ENCODE measurements at places on chromosomes 6 and 20.

GRCh38 chr20:57957411-57958049 lies 247.7 kb upstream of the PMEPA1 start:
- DNase-seq = no peak

- no peak for DNase-seq
These were observed 82.3 kb downstream of the CD164 start for GRCh38 chr6:109299776-109300564.

DNA sequence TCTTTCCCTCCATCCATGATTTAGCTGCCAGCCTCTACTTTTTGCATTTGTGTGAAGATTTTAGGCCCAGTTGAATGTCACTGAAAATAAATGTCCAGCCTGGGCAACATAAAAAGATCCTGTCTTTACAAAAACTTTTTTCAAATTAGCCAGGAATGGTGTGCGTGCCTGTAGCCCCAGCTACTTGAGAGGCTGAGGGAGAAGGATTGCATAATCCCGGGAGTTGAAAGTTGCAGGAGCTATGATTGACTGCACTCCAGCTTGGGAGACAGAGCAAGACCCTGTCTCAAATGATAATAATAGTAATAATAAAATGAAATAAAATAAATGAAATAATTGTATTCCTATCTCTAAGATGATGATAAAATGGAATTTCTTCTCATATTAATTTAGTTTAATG lies 5.0 kb upstream of the GFOD1 start:
- no peak for DNase-seq

DNA sequence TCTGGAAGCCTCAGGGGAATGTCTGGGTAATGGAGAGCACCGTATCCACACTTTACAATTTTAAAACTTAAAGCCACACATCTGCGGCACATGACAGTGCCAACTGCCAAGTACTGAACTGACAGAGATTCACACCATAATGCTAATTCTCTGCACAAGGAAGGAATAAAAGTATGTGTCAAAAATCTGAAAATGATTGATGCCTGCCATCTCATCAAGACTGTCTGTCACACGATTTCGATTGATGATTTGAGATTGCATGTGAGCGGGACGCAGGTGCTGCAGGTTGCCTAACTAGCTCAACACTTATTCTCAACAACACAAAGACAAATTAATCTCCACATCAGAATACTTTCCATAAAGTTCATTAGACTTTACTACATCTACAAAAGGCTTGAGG lies 391.2 kb downstream of the PRKN start:
- no peak for DNase-seq

DNA sequence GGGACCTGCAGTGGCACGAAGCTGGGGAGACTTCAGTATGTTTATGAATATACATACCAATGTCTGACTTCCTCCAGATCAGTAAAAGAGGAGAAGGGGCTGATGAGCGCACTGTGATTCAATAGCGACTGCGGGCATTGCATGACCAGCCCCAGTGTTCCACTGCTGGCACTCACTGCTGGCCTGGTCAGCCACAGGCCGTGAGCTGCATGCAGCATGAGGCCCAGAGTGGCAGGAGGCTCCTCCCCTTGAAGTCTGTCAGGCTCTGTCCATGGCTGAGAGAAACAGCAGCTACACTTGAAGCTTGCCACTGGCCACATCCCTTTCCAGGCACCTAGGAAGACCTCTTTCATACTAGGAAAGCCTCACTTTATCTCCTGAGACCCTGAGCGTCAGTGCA lies 265.9 kb upstream of the CDYL start:
- no peak for DNase-seq

DNA sequence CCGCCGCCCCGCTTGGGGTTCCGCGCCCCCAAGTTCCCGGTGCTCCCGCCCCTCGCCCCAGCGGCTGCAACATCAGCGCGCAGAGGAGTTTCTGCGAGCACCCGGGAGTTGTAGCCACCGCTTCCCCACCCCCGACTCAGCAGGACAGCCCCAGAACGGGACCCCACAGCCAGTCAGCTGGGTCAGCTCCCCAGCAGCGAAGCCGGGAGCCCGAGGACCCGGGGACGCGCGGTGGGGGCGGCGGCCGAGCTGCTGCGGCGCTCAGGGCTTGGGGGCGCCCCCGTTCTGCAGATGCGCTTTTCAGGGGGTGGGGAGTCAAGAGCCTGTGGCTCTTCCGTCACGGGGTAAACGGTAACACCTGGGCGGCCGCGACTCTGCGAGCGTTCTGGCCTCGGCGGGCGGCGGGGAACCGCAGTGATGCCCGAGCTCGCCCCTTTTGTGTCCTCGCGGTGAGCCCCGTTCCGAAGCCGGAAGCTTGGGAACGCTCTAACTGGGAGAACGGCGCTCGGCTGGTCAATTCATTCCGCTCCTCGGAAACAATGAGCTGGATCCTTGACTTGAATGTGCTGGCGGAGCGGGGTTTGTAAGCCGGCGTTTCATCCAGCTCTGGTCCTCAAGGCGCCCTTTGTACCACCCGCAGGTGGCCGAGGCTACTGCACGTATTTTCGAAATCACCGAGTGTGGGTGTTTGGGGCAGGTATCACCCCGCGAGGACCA lies 774 bp downstream of the PLEKHG1 start:
- peak; percentile 45 for DNase-seq

- DNase-seq = no peak
These were observed 90.4 kb downstream of the CEBPB start for GRCh38 chr20:50280851-50281655.

DNA sequence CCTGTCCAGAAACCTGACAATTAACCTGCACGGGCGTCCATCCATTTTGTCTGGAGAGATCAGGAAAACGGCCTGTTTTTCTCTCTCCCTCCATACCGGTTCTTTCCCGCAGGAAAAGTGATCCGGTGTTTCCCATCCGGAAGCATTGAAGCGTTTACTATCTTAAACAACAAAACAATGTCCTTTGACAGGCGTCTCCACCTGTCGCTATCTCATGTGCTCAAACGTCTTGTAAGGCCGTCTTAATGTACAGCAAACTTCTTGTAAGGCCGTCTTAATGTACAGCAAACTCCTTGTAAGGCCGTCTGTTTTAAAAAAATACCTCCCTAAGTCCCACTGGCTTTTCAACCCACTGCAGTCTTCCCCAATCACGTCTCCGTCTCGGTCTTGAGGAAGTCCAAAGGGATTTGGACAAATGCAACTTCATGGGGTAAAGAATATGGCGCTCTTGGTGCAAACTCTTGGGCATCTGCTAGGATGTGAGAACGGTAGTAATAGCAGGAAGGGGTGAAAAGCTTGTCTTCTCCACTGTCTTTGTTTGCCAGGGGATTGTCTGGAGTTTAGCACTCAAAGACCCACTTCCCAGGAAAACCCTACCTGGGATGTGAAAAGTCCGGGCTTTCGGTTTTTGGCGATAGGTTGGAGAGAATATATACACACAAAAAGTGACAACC lies 29.9 kb upstream of the TRIM27 start:
- peak; percentile 43 for DNase-seq

DNA sequence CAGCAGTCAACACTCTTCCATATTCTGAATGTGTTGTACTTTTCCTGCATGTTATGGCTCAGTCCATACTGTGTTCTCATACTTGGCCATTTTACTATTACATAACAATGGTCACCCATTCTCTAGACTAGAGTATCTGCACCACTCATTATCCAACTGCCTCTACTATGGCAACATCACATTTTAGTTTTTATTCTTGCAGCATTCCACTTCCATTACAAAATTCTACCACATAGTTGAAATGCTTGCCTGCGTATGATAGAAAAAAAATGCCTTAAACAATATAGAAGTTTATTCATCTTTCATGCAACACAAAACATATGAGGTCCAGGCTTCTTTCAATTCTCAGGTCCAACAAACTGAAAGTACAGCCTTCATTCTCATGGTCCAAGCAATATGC lies 128.0 kb downstream of the TENT5A start:
- DNase-seq = no peak

DNA sequence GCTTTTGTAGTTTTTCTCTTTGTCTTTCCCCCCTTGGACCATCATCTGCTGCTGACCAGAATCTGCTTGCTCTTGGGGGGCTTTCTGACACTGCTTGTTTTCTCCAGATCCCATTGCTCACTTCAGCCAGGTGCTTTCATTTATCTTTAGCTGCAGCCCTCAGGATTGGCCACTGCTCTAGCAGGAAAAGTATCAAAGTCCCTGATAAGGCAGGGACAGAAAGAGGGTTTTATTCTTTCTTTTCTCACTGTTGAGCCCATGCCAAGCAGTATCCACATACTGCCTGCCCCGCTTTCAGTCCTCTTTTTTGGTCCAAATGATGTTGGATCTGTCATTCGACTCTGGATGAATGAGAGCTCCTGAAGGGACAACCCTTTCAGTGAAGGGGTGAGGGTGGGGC lies 141.4 kb downstream of the DNAH8 start:
- no peak for DNase-seq

All from NCI-H510A treated with DMSO at 0.1 percent for 48 hours (cell line).